ENCODE measurements at places on chromosomes 2 and 18.

DNA sequence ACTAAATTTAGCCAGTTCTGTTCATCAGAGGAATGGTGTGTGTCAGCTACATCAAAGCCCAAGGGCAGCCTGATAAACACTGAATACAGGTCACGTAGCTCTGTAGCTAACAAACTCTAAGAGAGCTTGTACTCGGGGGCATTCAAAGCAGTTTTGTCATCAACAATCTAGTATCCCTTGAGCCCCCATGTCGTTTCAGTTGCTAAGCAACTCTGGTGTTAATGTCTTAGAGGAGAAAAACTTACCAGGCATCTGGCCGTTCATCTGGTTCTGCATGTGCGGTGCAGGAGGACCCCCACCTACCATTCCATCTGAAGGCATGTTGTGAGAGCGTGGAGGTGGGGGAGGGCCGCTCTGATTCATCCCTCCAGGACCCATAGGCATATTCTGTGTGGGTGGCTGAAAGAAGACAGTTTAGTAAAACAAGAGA is 33.1 kb downstream of the SS18 start:
- no peak for DNase-seq

DNA sequence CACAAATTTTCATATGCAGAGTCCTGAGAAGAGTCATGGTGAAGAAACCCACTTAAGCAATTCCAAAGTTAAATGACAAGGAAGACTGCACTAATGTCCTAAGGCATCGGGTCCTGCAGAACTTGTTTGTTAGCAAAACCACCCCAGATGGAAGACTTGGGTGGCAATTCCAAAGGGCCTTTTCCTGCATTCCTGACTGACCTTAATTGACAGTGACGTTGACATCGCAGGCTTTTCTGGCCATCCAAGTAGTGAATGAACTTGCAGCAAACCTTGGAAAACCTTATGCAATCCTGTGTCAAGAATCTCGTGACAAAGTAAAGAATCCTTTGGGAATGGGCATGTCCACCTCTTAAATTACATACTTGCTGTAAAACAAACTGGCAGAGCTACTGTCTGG is 112.5 kb upstream of the SH3BP4 start:
- no peak for DNase-seq

DNA sequence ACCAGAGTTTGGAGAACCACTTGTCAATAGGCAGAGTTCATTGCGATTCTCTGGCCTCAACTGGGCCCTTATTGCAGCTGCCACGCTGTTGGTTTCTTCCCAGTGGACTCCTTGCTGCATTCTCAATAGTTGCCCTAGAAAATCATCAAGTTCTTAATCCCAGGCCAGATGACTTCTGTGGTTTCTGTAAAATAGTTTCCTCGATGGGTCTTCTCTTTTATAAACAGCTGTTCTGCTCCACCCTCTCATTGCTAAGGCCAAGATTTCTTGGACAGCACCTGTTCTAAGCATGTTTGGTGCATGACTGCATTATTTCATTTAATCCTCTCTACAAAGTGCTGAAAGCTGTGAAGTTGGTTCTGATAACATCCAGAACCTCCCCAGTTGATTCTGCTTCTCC is 131.0 kb downstream of the BCL2L11 start:
- no peak for DNase-seq

- DNase-seq: peak; percentile 2
Observed at GRCh38 chr18:47215554-47216138, 35.8 kb downstream of the SKOR2 start.

- no peak for DNase-seq
Observed at GRCh38 chr2:158197940-158198339, 96.3 kb downstream of the UPP2 start.

DNA sequence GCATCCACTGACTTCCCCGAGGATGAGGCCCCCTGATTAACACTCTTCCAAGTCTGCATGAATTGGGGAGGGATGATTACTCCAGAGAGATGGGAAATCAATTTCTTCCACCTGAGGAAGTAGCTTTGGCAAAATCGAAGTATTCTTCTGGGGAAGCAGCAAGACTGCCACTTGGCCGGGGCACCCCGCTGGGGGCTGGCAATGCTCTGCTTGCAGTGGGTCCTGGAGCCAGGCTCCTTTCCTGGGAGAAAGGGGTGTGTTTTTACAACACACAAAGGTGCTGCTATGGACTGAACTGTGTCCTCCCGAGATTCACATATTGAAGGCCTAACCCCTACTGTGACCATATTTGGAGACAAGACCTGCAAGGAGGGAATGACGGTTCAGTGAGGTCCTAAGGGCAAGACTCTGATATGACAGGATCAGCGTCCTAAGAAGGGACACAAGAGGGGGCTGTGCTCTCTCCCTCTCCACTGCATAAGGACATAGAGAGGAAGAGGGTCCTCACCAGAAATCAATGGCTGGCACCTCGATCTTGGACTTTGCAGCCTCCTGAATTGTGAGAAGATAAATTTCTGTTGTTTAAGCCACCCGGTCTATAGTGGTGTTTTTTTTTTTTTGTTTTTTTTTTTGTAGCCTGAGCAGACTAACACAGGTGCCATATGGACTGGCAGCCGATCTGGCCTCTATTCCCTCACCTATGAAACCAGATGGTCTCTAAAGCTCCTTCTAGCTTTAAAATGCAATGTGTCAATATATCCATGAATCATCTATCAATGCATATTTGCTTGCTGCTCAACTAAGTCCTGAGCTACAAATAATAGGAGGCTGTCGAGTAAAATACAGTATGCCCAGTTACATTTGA is 3.6 kb upstream of the SMARCAL1 start:
- DNase-seq: no peak

DNA sequence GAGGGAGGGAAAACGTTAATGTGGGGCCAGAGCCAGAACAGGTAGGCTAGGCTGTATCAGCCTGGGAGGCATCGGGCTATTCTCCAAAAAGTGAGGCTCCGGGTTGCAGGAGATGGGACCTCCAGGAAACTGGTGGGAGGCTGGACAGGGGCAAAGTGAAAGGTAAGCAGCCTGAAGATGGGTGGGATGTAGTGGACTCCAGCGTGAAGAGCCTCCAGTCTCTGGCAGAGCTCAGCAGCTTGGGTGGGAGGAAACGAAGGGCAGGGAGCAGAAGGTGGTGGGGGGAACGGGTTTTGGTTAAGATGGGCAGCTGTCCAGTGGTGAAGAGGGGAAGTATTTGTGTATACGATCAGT is 3.1 kb upstream of the EMX1 start:
- no peak for DNase-seq

DNA sequence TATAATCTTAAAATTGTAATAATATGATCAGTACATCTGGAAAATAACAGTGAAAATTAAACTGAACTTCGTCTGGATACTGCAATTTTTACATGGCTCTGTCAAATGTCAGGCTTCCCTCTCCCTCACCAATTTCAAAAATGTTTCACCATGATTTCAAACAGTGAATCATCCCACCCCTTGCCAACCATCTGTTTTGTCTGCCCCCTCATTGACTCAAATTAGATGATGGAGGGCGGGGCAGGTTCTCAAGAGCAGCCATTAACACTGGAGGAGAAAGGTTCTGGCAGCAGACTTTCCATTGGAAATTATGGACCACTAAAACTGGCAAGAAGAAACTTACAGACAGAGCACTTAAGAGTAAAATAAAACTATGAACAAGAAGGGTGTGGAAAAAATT is 1195.7 kb upstream of the ZEB2 start:
- DNase-seq: no peak

Data from CD4-positive, alpha-beta T cell treated with Interleukin-6 at 100 ng/mL for 8 hours (primary cell).